NCI-H774 (cell line): ENCODE measurements at places on chromosomes 3 and 15.

DNA sequence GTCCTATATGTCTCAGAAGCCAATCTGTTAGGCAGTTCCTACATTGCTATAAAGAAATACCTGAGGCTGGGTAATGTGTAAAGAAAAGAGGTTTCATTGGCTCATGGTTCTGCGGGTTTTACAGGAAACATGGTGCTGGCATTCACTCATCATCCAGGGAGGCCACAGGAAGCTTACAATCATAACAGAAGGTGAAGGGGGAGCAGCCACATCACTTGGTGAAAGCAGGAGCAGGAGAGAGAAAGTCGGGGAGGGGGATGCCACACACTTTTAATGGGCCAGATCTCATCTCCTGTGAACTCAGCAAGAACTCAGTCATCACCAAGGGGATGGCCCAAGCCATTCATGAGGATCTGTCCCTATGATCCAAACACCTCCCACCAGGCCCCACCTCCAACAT is 9.1 kb downstream of the SLC49A4 start:
- no peak for DNase-seq

DNA sequence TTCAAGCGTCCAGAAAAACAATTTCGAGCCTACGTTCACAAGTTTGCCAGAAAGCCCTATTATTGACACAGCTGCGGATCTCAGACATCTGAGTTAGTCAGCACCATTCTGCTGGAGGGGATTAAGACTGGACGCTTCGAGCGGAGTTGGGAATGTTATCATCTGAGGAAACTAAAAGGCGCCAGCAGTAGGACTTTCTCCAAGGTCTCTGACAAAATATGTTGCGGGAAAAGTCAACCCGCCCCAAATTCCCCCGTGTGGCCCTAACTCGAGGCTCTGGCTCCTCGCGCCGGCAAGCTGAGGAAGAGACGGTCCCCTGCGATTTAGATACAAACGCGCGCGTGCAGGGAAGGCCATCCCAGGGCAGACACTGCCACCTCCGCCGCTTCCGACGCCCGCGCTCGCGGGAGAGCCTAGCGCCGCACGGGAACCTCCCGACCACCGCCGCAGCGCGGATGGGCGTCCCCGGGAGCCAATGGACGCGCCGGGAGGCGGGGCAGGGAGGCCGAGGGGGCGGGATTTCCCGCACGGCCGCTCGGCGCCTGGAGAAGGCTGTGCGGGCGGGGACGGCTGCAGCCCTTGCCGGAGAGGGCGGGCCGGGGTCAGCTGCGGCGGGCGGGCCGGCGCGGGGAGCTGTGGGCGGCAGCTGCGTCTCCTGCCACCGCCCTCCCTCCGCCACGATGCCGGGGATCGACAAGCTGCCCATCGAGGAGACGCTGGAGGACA is at the start of gene APPL1:
Gene APPL1 (plus strand): TSS at position 526 of the 726 bp plus-strand sequence. CDS start 155 bp downstream, at position 681.
- DNase-seq: peak; percentile 81

DNA sequence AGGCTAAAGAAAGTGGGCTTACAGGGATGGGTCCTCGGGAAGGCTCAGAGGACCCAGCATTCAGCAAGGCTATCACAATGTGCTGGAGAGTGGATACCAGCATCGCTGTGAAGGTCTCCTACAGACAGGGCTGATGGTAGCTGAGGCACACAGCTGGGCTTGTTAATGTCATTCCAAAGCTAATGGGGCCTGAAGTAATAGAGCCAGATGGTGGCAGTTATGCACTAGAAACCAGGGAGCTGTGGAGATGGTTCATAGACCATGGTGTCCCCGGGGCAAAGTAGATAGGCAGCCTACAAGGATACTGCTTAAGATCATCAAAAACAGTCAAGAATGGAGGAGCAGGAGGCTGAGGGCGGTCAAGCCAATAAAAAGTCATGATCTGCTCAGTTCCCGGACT is 24.8 kb upstream of the BOC start:
- DNase-seq: no peak

DNA sequence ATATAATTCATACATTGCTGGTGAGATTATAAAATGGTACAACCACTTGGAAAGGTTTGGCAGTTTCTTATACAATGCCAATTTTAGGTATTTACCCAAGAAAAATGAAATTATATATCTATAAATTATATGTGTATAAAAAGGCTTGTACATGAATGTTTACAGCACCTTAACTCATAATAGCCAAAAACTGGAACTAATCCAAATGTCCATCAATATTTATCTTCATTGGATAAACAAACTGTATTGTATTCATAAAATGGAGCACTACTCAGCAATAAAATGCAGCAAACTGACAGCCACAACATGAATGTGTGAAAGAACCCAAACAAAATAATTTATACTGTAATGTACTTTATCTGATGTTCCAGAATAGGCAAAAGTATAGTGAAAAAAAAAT is 33.6 kb upstream of the EIF5A2 start:
- DNase-seq: no peak

DNA sequence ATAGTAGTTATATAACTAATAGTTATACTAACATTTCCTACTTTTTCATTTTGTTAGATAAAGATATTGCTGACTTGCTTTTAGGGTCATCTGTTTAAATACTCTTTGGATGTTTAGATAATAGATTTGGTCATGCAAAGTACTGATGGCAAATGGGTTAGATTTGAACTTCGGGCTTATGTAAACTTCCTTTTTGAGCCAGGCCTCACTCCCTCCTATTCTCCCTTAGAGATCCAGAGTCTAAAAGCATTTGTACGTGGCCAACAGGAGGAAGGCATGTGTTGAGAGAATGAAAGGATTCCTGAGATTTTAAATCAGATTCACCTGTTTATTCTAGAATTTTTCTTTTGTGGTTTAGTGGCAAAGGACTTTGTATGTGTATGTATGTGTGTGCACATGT is 106.4 kb upstream of the GBE1 start:
- no peak for DNase-seq

DNA sequence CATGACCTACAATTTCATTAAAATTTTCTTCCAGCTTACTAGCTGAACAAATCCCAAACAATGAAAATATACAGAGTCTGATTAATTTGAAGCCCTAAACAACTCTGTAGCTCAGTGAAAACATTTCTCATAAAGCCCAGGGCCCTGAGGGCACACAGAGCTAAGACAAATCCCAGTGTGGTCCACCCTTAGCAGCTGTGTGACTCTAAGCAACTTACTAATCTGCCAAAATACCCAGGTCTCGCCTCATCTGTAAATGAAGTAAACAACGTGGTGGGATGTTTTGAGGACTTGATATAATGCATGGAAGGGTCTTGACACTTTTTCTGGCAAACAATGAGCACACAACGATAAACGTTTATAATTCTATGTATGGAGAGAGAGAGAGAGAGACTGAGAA is 158.4 kb downstream of the FHIT start:
- no peak for DNase-seq

- no peak for DNase-seq
Observed at GRCh38 chr15:32790352-32790999, 72.7 kb downstream of the GREM1 start.

DNA sequence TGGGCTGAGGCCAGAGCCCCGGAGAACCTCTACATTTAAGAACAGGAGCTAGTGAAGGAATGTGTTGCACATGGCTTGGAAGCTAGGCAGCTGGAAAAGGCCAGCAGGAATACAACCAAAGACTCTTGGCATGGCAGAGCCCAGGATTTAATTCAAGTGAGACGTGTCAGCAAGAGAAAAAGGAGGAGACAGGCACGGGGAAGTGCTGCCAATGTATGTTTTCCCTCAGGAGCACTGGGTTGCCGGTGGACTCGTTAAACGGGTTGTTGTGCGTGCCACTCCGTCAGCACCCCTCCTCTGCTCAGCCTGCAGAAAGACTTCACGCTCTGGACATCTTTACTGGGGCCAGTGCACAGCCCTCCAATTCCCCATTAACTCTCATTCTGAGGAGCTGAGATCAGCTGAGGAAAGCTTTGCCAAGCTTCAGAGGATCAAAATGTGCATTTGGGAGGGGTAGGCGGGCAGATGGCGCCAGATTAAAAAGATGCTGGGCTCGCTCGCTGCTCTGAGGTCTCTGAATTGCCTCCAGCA is 103.7 kb downstream of the PDZRN3 start:
- no peak for DNase-seq

DNA sequence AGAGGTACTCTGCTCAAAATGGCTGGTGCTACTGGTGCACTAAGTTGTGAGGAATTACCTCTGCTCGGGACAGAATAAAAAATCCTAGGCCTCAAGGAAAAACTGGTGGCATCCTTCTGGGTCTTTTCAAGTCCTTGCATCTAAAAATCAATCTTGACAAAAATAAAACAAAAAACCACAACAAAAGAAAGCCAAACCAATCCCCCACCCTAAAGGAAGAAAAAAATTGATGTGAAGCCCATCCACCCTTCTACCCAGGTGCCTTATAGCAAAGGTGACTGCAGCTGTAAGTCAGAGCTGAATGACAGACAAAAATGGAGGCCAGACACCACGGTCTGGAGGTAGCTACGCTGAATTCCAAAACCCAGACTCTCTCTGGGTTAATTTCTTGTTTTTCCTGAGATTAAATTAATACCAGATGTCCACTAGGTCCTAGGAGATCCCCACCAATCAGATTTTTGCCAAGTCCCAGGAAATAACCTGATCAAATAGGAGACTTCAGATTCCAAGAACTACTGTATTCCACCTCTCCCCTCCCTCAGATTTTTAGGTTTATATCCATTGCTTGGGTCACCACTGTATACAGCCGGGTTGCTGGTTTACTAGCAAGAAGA is 33.5 kb downstream of the ABCC5 start:
- DNase-seq: no peak

DNA sequence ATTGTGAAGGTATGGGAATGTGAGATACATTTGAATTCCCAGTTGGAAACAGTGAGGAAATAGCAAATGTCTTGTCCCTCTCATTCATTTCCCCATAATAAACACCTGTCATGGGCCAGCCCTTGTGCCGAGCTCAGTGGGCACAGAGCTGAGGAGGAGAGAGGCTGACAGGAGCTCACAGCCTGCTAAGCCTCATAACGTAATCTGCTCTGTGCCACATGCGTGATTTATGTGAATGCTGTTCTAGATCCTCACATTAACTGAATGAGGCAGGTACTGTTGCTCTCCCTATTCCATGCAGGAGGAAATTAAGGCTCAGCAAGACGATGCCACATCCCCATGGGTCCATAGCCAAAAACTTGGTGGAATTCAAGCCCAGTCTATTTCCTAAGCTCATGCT is 35.2 kb upstream of the RHO start:
- DNase-seq: no peak

GRCh38 chr15:90349072-90349471 is 3.0 kb upstream of the ZNF774 start:
- DNase-seq: no peak

DNA sequence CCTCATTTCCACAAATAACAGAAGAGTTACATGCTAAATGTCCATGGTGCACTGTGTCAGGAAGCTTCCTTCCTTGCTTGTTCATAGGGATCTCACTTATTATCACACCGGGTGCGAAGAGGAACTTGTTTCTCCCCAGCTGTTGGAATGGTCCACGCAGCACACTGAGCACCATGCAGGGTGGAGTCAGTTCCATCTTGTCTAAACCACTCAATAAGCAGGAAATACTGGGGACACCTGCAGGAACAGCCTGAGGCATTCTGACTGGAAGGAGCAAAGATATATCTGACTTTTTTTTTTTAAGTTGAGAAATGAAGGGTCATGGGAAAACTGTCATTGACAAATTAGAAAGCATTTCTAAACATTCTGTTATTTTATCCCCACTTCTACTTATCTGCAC is 70.0 kb upstream of the WDR72 start:
- no peak for DNase-seq

GRCh38 chr3:187852842-187853730 is 107.8 kb upstream of the BCL6 start:
- no peak for DNase-seq

DNA sequence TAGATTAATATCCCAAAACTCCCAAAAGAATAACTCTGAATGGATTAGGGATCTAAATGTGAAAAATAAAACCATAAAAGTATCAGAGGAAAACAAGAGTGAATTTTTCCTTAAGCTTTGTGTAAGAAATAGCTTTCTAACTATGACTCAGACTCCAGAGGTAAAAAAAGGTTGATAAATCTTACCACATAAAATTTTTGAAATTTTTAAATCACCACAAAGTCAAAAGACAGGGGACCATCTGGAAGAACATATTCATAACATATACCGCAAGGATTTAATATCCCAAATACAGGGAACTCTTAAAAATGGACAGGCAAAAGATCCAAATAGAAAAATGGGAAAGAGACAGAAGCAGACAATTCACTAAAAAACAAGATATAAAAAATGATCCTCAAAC is 145.0 kb downstream of the ARNT2 start:
- DNase-seq: no peak

- DNase-seq: no peak
Observed at GRCh38 chr3:33919312-33920120, 121.1 kb downstream of the PDCD6IP start.

GRCh38 chr3:99627062-99627826 is 11.2 kb upstream of the COL8A1 start:
- DNase-seq: no peak

- DNase-seq: no peak
Observed at GRCh38 chr3:17840126-17840525, 97.7 kb upstream of the TBC1D5 start.

DNA sequence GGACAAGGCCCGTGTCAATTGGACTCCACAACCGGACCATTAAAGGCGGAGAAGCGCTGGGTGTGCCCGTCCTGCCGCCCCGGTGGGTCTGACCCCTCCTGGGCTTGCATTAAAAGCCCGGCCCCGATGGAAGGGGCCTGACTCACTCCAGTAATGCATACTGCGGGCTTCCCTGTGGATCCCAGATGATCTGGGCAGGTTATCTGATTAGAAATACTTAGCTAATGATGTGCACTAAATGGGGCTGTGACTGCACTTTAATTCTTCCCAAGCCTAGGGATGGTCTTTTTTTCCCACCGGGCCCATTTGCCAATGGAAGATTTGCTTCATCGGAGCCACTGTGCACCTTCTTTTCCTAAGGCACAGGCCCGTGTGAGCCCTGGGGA is 124.9 kb downstream of the TMEM266 start:
- no peak for DNase-seq

GRCh38 chr3:159950156-159950898 is 38.3 kb upstream of the IL12A start:
- no peak for DNase-seq

DNA sequence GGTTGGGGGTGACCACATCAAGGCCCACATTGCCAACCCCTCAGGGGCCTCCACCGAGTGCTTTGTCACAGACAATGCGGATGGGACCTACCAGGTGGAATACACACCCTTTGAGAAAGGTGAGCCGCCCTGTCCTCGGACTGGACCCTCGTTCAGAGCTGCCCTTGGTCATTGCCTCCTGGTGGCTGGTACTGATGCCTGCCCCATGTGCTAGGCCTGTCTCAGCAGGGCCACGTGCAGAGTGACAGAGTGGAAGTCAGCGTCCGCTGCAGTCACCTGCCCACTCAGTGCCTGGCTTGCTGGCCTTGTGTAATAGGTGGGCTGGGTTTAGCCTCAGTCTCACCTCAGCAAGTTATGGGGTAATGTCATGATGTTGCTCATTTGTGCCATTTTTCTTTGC is 86.4 kb downstream of the DNASE1L3 start:
- no peak for DNase-seq

- no peak for DNase-seq
Observed at GRCh38 chr3:191768421-191768820, 307.5 kb downstream of the PYDC2 start.
